ENCODE measurements at places on chromosomes 7 and 10.

DNA sequence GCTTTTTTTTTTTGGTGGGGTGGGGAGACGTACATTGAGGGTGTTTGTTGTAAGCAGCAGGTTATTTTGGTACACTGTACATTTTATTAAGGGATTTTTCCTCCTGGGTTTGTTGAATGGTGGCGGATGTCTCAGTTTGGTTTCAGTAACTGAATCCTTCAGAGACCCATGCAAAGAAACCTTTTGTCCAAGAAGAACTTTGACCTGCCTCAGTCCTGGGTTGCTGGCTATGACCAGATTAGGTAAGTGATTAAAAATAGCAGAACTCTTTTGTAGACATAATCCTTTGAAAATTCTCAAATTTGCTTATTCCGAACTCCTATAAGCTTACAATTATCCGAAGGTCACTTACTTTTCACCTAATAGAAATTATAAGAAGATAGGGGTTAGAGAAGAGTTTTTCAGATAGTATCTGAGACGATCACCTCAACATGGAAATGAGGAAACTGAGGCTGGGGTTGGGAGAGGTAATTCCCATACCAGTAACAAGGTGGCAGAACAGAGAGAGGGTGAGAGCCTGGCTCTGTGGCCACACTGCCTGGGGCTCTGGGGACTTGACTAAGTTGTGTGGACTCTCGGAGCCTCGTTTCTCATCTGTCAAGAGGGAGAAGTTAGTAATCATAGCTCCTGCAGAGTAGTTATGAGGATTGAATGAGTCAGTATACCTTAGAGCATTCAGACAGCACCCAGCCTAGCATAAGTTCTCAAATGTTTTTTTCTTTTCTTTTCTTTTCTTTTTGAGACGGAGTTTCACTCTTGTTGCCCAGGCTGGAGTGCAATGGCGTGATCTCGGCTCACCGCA lies 87.4 kb downstream of the CCNY start:
- DNase-seq: no peak

GRCh38 chr7:53603461-53603860 lies 568.0 kb downstream of the POM121L12 start:
- no peak for DNase-seq

DNA sequence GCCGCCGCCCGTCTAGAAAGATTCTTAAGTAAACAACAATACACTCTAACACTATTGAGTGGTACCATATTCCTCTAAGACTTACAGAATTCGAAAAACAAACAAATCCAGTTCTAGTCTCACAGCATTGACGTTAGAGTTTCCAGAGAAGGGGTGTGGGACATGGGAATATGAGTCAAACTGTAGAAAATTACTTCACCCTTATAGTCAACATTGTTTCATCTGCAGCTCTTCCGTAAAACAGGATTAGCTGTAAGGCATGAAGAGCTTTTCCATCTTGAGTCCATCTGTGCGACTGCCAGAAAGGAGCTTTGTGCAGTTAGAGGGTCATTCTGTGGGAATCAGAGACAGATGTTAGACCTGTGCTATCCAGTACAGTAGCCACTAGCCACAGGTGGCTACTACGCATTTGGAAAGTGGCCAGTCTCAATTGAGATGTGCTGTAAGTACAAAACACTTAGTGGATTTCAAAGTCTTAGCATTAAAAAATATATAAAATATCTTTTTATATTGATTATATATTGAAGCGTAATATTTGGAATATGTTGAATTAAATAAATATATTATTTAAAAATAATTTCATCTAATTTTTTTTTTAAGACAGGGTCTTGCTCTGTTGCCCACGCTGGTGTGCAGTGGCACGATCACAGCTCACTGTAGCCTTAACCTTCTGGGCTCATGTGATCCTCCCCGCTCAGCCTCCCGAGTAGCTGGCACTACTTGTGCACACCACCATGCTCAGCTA lies 79.8 kb upstream of the MPP7 start:
- DNase-seq: no peak

- DNase-seq: no peak
These were observed 24.0 kb downstream of the IL2RA start for GRCh38 chr10:6038071-6038631.

DNA sequence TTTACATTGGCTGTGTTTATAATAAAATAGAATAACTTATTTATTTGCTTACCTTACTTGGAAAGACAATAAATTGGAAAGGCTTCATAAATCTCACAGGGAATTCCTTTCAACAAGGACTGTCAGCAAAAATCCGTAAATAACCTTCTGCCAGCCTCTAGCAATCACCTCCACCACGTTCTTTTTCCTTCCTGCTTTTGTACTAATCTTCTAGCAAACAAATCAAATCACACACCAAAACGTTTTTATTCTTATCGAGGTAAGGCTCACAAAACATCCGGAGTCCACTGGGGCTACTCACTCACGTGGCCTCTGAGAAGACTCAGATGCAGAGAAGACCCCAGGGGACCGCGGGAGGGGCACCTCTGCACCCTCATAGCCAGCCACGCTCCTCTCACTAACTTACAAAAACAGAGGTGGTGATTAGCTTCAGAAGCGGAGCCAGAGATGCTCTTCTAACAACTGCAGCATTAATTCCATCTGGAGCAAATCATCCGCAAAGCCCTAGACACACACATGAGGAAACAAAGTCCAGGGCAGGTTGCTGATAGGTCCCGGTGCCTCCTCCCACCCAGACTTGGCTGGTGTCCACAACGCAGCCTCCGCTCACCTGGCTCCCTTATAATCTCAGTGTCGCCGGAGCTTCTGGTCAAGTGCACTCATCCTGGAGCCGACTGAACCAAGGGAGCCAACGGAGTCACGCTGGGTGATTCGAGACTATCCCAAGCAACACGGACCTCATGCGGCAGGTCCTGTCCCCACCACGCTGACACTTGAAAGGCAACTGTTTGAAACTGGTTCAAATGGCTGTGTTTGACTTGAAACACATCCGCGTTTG lies 22.5 kb downstream of the CTBP2 start:
- DNase-seq: no peak

- no peak for DNase-seq
These were observed 6.8 kb upstream of the AGR2 start for GRCh38 chr7:16811551-16811950.

GRCh38 chr7:148270576-148270975 lies 320.0 kb upstream of the C7orf33 start:
- DNase-seq: no peak
